Left renal cortex interstitium (tissue), 4 donors: ENCODE measurements at places on chromosomes 6 and 20.

GRCh38 chr6:116386581-116387299, 16.0 kb downstream of the DSE start:
- DNase-seq, result no peak

- DNase-seq, result no peak
Observed at GRCh38 chr6:6674872-6675271, 86.4 kb downstream of the LY86 start.

GRCh38 chr6:169070506-169071176, 183.0 kb downstream of the THBS2 start:
- DNase-seq, result no peak

- no peak for DNase-seq
Observed at GRCh38 chr20:56299362-56299761, 50.8 kb downstream of the MC3R start.

DNA sequence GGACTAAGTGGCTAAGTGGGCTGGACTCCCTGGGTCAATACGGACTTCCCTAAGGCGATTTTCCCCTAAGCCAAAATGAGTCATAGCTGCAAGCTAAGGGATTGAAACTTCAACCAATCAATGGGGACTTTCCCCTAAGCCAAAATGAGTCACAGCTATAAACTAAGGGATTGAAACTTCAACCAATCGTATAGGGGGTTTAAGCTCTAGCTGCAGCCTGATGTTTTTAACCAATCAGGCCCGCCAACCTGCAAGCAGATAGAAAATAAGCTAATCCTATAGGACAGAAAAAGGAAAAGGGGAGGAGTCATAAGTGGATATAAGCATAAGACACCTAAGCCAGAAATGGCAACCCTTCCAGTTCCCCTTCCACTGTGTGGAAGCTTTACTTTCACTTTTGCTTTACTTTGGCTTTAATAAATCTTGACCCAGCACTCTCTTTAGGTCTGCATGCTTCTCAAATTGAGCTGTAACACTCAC, 655.0 kb upstream of the HS3ST5 start:
- no peak for DNase-seq

DNA sequence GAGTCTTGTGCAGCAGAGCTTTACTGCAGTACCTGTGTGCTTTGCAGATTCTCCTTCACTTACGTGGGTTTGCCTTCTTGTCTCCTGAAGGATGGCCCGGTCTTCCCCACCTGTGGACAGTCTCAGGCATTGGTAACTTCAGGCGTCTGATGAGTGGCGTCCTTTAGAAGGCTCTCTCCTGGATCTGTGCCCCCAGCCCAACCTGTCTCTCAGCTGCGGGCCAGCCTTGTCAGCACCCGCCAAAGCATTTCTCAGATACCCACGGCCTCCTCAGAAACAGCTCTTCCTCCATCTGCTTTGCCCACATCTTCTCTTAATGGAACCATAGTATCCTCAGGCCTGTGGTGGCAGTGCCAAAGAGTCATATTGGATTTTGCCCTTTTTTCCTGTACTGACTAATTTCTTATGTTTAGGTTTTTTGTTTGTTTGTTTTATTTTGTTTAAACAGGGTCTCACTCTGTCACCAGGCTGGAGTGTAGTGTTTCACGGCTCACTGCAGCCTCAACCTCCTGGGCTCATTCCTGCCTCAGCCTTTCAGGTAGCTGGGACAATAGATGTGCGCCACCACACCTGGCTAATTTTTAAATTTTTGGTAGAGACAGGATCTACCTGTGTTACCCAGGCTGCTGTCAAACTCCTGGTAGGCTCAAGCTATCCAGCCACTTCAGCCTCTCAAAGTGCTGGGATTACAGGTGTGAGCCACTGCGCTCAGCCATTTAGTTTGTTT, 96.6 kb downstream of the ARID1B start:
- no peak for DNase-seq

GRCh38 chr20:23086931-23087411, 847 bp upstream of the CD93 start:
- DNase-seq, result no peak

- no peak for DNase-seq
Observed at GRCh38 chr20:17712201-17712600, 12.4 kb downstream of the BANF2 start.

DNA sequence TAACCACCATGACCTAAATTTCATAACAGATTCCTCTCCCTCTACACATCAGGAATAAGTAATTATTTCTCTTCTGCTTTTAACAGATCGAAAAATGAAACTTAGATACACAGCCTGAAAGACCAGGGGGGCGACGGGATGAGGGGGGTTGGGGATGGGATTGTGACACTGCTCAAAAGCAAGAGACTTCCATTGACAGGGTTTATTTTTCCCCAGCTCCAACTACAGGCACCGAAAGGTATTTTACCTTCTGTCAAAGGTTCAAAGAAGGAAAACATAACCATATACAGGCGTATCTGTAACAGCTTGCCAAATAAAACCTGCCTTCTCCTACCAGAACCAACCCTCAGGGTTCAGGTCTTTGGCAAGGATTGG, 1.3 kb downstream of the EPHA7 start:
- DNase-seq, result no peak

DNA sequence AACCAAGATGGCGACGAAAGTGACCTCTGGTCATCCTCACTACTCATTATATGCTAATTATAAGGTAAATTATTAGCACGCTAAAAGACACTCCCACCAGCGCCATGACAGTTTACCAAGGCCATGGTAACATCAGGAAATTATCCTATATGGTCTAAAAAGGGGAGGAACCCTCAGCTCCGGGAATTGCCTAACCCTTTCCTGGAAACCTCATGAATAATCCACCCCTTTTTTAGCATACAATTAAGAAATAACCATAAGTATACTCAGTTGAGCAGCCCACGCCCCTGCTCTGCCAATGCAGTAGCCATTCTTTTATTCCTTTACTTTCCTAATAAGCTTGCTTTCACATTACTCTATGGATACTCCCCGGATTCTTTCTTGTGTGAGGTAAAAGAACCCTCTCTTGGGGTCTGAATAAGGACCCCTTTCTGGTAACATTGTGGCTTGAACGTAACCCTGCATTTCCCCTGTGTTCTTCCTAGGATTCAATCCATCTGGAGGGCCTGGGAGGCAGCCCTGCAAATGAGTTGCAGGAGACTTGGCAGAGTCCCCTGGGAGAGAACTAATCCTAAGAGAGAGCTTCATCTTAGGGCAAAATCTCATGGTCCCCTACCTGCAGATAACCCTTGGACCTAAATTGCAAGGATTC, 225.6 kb upstream of the JARID2 start:
- no peak for DNase-seq
